ENCODE measurements at places on chromosomes 2 and 18.

- DNase-seq = peak; percentile 28
Measured at GRCh38 chr2:74429487-74430451, 8.2 kb downstream of the WDR54 start.

DNA sequence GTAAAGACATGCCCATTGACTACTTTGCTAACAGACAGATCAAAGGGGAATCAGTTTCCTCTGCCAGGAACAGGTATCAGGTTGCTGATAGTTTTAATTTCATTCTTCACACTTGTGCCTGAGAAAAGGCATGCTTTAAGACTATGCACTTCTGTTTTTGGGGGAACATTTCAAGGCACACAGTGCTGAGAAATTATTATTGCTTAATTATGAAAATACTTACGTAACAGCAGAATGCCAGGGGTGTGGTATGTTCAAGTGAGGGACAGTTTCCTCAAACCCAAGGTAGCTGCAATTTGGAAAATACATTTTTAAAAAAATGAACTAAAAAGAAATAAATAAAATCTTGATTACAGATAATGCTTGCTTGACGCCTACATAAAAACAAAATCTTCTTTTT is 1746.1 kb upstream of the PIK3C3 start:
- no peak for DNase-seq

DNA sequence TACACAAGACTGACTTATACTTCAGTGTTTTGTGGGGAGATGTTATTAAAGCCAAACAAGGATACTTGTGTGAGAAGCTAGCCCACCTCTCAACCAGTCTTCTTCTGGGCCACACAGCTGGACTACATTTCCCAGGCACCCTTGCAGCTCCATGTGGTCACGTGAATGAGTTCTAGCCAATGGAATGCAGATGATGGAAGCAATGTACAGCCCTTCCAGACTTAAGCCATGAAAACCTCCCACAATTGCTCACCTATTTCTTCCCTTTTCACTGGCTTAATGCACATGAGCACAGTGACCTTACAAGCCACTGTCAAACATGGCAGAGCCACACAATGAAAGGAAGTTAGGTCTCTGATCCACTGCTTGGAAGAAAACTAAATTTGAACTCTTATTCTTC is 20.4 kb upstream of the FEZ2 start:
- DNase-seq = peak; percentile 75

GRCh38 chr2:114786901-114787300 is 344.5 kb downstream of the DPP10 start:
- no peak for DNase-seq

DNA sequence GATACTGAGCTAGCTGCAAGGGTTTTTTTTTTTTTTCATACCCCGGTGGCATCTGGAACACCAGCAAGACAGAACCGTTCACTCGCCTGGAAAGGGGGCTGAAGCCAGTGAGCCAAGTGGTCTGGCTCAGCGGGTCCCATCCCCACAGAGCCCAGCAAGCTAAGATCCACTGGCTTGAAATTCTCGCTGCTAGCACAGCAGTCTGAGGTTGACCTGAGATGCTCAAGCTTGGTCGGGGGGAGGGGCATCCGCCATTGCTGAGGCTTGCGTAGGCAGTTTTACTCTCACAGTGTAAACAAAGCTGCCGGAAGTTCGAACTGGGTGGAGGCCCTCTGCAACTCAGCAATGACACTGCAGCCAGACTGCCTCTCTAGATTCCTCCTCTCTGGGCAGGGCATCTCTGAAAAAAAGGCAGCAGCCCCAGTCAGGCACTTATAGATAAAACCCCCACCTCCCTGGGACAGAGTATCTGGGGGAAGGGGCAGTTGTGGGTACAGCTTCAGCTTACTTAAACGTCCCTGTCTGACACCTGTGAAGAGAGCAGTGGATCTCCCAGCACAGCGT is 5.1 kb upstream of the MIB1 start:
- no peak for DNase-seq

DNA sequence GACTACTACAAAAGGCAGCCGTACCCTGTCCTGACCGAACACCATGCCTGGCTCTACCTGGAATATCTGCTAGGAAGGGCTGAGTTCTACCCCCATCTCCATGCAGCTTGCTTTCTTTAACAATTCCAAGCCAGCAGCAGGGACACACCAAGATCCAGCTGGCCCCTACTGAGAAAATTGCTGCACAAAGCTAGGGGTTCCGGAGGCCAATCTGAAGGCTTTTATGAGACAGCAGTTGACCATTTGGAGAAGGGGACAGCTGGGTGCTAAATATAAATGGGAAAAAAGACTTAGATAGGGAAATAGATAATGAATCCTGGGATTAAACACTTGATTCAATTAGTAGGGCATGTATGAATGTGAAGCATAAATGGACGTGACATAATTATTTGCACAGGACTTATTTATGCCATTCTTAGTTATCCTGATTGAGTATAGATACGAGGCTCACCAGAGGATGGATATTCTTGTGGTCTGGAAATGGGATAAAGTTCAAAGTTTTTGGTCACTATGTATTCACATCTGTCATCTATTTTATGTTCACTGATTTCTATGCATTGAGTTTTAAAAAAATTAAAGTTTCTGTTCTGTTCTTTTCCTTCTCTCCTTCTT is 204.0 kb downstream of the ZNF521 start:
- DNase-seq = no peak

DNA sequence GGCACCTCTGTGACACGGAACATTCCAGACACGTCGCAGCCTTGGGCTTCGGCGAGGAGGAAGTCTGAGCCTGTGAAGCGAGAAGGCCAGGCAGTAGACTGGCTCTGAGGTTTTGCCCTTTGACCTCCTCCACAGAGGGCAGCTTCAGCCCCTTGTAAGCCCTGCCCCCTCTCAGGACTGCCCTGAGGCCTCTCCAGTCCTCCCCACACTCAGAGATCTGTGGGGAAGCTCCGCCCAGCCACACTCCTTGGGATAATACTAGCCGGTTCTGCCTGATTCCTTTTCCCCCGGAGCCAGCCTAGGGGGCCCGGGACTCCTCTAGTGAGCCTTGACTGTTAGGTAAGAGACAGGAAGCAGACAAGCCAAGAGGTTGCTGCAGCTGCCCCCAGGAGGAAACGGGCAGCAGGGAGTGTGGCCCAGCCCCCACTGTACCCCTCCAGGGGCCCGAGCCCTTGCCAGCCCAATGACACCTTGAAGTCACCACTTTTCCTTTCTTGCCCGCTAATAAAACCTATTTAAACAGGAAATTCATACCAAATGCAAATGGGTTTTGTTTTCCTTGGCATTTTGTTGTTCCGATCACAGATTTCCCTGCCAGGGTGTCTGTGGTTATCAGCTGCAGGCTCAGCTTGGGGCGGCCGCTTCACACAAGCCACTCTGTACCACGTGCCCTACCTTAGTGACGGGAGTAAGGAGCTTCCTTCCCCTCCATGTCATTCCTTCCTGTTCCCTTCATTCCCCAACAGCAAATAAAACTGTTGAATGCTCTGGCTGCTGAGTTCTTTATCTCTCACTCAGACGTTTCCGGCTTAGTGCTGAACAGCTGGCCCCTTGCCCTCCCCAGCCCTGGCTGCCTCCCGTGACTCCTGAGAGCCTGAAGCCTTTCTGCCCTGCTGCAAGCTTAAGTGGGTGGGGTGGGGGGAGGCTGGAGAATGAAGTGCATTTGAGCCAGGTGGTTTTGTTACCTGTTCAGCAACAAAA is 124.7 kb downstream of the CABLES1 start:
- peak; percentile 85 for DNase-seq

- DNase-seq = no peak
Measured at GRCh38 chr2:142946941-142947340, 69.5 kb downstream of the KYNU start.

DNA sequence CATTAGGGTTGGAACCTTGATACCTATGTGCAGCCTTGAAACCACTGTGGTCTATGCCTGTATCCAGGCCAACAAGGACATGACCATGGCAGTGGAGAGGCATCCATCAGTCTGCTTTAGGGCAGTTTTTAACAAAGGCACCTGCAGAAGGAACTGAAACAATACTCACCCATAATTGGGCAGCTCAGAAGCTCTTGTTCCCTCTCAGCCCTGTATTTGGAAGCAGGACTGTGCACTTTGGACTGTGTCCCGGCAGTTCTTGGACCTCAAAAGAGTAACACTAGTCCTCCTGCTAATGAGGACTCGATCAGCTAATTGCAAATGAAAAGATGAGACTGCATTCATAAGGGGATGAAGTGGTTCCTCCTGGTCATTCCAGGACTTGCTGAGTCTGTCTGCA is 500.2 kb upstream of the TNP1 start:
- DNase-seq = no peak

GRCh38 chr2:213046431-213046830 is 105.0 kb downstream of the IKZF2 start:
- DNase-seq = no peak

DNA sequence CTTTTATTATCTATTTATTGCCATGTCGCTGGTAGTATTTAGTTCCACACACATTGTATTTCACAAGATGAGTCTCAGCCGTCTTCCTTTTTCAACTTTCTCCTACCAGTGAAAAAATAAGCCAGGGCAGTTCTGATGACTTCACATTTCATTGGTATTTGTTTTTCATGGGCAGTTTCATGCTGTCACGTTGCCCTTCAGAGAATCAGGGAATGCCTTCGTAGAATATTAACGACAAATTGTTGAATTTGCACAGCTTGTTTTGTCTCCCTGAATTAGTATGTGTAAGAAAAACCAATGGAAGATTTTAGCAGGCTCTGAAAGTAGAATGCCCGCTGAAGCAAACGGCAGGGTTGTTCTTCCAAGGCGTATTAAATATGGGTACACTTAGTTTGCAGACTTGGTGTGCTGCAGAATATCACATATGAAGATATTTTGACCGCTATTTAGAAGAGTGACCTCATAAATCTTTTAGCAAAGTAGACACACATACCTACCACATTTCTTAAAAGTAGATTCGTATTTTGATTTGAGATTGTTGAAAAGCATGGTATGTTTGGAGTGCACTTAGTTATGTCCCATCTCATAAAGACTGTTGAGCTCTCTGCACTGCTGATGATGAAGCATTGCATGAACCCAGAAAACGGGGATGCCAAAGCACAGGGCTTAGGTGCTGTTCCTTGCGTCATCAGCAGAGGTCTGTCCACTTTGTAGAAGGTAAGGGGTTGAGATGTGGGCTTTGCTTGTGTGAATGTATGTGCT is 2.9 kb downstream of the NEDD4L start:
- DNase-seq = no peak

DNA sequence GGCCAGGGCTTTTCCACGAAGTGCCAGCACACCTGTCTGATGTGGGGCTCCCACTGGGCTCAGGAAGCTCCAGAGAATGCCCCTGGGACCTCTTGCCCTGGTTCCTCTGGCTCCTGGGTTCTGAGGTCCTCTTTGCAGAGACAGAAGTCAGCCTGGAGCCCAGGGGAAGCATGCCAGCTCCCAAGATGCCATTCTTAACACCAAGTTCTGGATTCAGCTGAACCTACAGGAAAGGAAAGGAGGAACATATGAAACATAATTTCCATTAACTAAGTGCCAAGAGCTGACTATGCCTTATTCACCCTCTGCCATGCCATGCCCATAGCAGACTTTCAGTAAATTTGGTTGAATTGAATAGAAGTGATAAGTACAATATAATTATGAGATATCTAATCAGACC is 21.9 kb downstream of the FAM124B start:
- no peak for DNase-seq

GRCh38 chr2:2056531-2056930 is 274.5 kb downstream of the MYT1L start:
- DNase-seq = no peak

DNA sequence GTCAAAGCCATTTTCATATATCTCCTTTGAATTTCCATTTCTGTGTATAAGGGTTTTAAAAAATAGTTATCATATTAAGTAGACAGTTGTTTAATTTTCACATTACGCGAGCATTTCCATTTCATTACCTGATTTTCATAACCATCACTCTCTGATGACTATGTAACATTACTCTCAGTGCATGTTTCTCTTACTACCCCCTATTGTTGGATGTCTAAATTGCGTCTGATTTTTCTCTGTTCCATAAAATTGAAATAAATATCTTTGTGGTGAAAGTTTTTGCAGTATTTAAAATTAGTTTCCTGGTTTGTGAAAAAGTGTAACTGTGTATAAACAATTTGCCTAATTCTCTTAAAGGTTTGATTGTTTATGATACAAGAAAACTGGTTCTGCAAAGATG is 123.8 kb downstream of the MYO1B start:
- DNase-seq = no peak

DNA sequence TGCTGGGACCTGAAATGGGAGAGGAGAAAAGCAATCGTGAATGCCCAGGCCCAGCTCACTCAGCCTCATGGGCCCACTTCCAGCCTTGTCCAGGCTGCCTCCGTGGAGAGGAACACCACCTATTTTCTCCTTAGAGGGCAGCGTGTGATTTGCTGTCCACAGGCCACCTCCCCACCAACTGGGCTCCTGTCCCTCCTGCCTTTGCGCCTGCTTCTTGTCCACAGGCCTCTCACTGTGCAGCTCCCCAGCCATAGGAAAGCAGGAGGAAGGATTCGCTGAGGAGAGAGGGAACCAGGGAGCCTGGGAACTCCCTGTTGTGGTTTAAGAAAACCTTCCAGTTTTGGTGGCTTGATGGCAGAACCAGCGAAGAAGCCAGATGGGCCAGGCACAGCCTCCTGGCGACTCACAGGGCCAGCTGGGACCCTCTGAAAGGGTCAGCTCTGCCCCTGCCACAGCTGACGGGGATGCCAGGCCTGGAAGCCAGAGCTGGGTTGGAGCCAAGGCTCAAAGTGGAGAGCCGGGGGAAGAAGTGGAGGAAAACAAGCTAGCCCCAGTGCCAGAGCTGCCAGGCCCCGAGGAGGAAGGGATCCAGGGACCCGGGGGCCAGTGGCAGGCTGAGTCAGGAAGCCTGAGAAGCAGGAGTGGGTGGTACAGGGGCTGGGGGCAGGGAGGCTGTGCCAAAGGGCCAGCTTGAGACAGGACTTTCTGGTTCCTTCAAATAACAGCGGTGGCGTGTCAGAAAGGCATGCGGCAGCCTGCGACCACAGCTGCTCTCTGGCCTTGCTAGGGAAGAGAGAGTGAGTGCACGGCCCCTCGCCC is 9.9 kb downstream of the TMBIM1 start:
- no peak for DNase-seq

GRCh38 chr2:160206436-160206835 is 6.4 kb upstream of the ITGB6 start:
- DNase-seq = no peak

DNA sequence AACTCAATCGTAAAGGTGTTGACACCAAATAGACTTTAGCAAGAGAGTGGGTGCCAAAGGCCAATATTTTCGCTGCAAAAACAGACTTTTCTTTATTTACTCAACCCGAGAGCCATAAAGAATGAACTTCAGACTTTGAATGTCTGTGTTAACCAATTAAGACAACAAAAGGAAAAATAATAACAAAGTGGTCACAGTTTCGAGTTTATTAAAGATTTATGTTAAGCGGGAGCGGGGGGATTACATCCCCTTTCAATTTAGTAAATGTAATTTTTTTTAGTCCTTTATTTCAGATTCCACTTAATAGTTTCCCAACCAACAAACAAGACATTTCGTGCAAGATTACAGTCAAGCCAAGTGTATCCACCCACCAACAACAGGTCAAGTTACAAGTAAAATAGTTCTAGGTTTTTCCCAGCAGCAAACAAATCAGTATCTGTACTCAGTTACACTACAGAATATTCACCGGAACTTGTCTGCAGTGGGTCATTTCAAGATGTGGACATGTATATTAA is 9.0 kb downstream of the CDH2 start:
- DNase-seq = no peak

GRCh38 chr2:160028431-160029269 is 33.8 kb downstream of the PLA2R1 start:
- no peak for DNase-seq
